Posterior vena cava (tissue), 2 donors: ENCODE measurements at places on chromosomes 5 and 9. TPM values are rescaled to one million over a fixed set of nuclear protein-coding genes. Genes with fewer than 3 reads are reported as not detected.

Gene MIER3
- total RNA-seq = 20.9 TPM

Gene ORM2
- not detected for total RNA-seq

Gene PNPLA7
- total RNA-seq = 3.2 TPM

- DNase-seq = no peak
Measured at GRCh38 chr5:149123211-149123610, 18.1 kb upstream of the ABLIM3 start.
